CD4-positive, alpha-beta T cell treated with Interleukin-15 for 1 hour (primary cell): ENCODE measurements at places on chromosomes 2 and 18.

DNA sequence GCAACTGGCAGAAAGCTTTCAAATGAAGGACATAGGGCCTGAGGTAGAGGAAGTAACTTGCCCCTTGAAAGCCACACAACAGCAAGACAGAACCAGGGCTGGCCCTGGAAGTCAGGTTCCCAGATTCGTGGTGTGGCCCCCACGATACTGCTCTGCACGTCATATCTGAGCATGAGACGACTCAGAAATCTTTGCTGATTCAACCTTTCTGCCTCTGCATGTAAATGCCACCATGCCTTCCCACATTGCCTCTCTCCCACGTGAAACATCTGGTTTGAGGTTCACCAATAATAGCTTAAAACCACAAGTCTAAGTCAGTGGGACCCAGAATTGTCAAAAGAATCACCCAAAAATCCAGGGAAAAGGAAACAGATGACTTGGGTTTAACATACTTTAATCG, 214.0 kb upstream of the TRIB2 start:
- DNase-seq = peak; percentile 18

DNA sequence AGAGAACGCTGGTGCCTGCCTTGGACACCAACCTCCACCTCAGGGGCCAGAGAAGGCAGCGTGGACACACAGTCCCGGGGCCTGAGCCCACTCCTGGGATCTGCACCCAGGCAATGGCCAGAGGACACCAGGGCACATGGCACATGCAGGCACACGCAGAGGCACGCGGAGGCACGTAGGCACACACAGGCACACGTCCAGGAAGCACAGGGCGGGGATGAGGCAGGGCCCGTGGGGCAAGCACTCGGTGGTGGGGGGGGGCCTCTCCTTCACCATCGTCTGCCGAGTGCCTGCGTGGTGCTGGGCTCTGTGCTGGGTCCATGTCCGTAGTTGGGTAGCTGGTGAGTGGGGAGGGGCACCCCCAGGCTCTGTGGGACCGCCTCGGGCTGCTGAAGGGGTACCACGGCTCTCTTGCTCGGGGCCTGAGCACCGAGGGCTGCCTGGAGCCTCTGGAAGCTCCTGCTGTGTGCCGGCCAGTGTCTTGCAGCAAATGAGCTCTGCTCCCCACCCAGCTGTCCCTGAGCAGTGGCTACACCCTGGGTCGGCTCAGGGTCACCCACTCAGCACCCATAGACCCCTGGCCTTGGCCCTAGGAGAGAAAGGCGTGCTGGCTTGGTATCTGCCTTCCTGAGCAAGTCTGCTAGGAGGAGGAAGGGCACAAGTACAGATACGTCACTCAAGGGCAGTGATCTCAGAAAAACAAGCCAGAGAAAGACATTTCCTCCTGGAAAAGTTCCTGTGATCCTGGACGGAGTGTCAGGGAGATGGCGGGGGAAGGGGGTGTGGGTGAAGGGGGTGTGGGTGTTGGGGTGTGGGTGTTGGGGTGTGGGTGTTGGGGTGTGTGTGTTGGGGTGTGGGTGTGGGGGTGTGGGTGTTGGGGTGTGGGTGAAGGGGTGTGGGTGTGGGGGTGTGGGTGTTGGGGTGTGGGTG, 26.4 kb downstream of the RTP5 start:
- DNase-seq = no peak

DNA sequence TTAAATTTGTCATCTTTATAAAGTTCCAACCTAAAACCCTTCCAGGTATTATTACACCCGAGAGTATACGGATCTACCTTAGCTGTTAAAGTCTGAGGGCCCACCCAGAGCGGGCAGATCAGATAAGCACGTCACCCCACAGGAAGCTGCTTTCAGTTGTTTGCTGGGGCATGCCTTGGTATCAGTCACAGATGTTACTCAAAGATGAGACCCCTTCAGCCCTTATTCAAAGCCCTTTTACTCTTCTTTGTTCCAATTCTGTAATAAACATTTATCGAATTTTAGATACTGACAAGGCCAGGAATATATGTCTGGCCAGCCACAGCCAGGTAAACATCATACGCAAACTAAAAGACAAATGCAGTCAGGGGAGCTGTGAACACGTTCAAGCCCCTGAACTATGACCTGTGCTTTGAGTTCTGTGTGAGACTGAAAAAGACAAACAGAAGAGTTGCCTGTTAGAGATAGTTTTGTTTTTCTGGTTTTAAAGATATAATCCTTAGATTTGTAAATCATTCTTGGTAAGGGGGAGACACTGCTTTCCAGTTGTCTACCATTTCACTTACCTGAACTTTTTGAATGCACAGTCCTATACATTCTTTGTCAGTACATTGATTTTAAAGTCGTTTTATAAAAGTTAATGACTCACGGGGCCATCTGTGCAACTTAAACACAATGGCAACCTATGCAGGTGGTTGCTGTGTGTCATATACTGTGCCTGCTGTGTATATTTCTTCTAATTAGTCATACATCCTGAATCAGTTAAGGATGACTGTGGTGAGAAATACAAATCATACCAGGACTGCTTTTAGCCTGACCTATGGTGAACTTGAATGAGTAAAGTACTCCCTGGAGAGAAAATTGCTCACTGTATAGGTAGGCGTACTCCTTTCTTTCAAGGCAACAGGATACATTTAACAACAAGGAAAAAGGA, 100.5 kb upstream of the ITPRID2 start:
- DNase-seq = no peak

DNA sequence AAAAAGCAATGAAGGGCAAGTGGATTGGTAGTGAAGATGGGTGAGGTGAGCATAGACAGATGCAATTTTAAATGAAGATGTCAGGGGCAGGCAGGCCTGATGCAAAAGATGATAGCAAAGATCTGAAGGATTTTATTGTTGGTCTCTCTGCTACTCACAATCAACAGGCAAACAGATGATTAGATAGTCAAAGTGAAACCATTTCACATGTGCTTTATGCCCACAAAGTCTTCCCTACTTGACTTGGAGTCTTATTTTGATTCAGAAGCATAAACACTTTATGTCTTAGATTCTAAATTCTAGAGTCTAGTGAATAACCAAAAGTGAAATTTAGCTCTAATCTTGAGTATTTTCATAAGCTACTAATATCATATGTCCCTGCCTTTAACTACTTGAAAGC, 153.8 kb upstream of the HNRNPA3 start:
- no peak for DNase-seq

GRCh38 chr2:222882484-222882928, 21.7 kb downstream of the ACSL3 start:
- DNase-seq = no peak

DNA sequence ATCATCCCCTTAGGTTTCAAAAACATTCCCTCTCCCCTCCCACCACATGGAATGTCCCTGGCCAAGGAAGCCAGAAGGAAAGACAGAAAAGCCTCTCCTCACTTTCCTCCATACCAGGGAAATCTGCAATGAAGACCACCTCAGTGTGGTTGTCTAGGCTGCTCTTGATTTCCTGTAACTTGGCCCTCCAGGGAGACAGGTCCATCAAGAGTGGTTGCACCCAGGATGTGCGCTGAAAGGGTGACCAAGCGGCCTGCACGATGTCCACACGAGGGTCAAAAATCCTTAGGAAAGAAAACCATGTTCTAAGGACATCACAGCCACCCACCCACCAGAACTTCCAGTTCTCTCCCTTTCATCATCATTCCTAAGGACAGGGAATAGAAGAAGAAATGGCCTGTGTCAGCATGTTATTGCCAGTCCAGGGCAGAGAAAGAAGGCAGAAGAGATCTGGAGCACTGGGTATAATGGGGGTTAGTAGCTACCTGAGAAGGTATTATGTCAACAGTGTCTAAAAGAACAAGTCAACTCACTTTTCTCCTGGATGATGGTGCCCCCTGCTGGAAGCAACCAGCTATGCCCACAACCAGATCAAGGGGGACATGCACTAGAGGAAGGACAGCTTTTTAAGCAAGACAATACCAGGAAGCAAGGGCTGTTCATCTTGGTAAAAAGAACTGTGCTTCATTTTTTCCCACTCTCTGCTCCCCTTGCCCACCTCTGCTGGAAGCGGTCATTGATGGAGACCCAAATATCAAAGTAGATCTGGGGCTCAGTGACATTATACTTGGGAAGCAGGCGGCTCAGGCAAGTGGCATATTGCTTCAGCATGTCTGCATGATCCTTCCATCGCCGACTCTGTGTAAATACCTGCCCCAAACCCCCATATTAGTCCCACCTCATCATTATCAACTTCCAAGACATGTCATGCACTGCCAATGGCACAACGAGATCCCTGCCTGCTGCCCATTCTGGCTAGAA, 9.3 kb downstream of the GGCX start:
- peak; percentile 87 for DNase-seq

GRCh38 chr18:6366776-6367175, 47.9 kb downstream of the L3MBTL4 start:
- no peak for DNase-seq

DNA sequence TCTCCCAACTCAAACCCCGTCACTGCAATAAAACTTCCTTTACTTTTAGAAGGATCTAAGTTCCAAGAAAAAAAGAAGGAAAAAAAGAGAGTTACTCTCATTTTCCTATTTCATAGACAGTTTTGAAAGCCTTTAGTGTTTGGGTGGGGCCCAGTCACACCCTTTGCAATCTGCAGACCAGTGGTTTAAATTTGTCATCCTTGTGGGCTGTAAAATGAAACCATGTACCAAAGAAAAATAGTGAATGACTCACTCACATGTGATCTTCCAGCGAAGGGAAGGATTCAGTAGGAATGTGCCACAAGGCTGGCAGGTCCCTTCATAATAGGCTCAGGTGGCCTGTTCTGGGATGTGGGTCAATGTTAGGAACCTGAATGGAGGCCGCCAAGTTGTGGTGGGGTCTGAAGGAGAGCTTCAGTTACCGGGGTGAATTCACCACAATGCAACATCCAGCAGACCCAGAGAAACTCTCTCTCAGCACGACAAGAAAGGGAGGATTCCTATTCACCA, 28.3 kb downstream of the ANXA4 start:
- no peak for DNase-seq

GRCh38 chr2:128595763-128596395, 277.2 kb upstream of the HS6ST1 start:
- no peak for DNase-seq

DNA sequence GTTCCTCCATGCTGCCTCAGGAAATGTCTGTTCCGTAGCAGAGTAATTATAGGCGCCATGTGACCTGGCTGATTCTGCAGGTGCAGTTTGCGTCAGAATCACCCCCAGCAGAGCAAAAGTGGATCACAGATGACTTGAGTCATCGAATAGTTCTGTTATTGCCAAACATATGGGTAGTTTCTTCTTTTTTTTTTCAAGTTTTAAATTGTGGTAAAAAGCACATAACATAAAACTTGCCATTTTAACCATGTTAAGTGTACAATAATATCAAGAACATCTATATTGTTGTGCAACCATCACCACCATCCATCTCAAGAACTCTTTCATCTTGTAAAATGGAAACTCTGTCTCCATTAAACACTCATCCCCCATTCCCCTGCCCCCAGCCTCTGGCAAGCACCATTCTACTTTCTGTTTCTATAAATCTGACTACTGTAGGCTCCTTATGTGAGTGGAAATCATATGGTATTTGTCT, 177.7 kb upstream of the TWIST2 start:
- DNase-seq = no peak

DNA sequence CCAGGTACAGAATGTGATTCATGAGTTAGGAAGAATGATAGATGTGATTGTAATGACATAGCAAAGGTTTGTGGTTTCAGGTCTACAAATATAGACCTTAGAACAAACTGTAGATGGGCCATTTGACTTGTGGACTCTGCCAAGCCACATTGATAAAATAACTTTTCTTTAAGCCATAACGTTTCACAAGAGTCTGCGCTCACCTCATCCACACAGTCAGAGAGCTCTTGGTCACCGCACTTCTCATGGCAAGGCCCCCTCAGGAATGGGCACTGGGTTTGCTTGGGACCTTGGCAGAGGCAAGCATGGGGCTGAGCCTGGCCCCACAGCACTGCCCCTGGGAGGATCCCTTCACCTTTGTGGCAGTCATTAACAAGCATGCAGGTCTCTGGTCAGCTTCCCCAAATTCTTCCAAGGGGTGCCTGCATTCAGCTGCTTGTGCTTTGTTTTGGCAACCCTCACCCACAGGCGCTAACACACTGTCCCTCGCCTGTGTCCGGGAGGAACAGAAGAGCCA, 14.0 kb downstream of the ARMC9 start:
- no peak for DNase-seq

DNA sequence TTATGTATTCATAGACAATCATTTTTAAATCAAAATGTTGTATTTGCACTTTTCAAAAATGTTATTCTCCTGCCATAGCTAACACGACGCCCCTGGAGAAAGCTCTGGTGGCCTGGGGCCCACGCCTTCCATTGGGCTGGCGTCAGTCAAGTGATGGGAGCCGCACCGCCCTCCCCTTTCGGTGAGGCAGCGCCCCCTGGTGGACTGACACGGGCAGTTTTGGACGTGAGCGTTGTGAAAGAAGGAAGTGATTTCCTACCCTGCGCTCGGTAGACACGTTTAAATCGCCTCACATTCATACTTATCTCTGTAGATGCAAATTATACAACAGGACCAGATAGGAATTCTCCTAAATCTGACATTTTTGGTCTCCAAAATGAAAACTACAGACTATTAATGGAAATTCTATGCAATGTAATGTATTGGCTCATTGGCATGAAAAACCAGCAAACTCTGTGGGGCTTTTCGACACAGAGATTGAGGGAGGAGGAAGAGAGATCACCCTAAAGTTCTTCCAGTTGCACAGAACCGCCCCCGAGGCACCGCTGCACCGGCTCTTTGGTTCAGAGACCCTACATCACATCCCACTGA, 326.2 kb upstream of the SOX11 start:
- DNase-seq = no peak

- DNase-seq = no peak
Measured at GRCh38 chr18:76263046-76264005, 231.7 kb downstream of the ZNF516 start.

GRCh38 chr2:227906991-227907390, 35.6 kb downstream of the DAW1 start:
- no peak for DNase-seq

GRCh38 chr18:73879766-73880165, 267.9 kb downstream of the FBXO15 start:
- no peak for DNase-seq

DNA sequence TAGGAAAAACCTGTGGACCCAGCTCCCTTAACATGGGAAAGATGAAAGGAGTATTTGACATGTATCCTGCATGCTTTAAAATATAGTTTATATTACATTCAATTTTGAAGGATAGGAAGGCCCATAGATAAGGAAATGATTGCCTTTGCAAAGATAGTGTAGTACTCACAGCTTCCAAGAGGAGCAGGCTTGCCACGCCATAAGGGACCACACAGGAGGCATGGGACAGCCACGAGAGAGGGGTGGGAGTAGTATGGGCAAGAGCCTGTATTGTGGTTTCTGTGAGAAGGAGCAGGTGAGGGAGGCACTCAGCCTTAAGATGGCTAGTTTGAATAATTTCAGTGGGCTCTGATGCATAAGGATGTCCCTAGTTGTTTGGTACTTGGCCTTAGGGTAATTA, 740.3 kb downstream of the SATB2 start:
- DNase-seq = no peak
